ENCODE measurements at places on chromosomes 5 and 9.

GRCh38 chr5:72602696-72603685 is 95.8 kb upstream of the ZNF366 start:
- no peak for DNase-seq

DNA sequence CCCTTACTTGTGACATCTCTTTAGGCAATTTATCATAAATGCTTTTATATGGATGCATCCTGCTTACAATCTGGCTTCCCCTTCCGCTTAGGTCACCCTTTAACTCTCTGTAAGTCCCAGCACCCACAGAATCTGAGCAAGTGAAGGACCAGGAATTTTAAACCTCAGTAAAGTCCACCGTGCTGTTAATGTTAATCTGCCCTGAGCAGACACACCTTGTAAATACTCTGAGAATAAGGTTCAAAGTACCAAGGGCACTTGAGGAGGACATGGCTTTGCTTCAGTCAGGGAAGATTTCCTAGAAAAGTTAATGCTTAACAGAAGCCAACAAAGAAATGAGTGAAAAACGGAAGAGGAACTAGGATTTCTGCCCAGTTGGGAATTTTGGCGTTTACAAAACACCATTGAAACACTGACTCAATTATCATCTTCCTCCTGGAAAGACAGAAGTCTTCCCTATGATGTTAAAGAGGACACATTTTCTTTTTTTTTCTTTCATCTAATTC is 26.4 kb upstream of the TTC39B start:
- DNase-seq, result no peak

GRCh38 chr5:111993242-111993641 is 236.2 kb upstream of the NREP start:
- no peak for DNase-seq

GRCh38 chr5:76021936-76022584 is 61.1 kb upstream of the SV2C start:
- DNase-seq, result no peak

DNA sequence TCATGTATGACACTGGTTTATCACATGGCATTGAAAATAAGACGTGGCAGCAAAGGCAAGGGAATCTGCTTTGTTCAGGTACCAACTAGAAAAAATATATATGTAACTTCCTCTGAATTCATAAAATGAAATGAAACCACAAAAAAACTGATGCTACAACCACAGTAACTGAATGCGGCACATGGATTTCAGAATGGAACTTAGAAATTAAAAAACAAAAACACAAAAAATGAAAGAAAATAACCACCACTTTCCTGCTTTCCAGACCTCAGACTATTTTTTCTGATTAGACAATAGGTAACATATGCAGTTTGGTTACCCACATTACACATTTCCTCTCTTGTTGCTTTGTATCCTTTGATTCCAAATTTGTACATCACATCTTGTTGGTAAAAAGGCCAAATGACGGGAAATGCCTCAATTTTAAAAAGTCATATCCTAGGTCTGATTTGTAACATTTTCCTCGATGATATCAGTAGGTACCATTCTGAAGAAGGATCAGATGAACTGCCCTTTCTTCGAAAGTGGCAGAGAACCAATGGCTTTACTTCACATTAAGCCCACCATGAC is 18.1 kb upstream of the PDCL start:
- DNase-seq, result no peak

DNA sequence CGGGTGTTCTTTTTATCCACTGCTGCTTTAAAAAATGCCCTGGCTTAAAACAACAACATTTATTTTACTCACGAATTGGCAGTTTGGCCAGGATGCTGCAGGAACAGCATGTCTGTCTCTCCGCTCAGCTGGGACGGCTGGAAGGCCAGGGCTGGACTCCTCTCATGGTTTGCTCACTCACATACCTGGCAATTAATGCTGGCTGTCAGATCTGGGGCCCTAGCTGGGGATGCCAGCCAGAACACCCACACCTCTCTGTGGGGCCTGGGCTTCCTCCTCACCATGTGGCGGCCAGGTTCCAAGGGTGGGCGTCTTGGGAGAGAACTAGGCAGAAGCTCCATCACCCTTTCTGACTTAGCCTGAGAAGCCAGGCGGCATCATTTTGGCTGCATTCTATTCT is 189.1 kb upstream of the IL12B start:
- no peak for DNase-seq

- no peak for DNase-seq
Observed at GRCh38 chr9:81634915-81635516, 54.3 kb downstream of the TLE1 start.

DNA sequence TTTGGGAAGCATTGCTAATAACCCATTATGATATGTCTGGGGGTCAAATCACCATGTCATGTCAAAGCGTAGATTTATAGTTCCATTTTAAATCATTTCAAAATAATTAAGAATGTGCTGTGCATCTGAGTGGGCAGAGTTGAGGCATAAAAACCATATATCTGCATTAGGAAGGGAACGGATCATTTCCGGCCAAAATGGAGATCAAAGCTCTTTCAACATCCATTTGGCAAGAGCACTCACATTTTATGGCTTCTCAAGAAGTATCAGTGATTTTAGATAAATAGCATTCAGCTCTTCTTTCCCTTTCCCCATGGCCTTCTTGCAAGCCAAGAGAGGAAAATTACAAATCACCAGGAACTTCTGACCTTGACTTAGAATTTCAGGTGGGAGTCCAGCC is 89.9 kb downstream of the HSPA4 start:
- no peak for DNase-seq

DNA sequence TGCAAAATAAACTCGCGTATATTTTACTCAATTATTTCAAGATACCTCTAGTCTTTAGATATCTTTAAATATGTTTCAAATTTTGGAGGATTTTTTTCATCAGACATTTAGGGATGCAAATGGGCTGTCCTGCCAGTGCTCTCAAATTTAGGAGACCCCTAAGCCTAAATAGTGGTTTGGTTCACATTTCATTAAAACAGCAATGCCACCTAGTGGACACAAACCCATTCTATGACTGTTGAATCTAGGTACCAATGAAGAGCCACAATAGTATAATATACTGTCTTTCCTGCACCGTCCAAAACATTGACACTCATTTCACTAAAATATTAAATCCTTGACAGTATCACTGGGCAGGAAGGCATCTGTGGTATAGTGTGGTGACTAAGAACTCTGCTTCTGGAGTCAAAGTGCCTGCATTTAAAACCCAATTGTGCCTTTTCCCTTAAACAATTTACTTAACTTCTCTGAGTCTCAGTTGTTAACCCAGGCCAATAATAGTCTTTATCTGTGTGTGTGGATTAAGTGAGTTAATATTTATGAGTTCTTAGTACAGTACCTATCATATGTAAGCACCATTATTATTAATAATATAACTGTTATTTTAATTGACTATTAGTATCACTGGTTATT is 148.0 kb downstream of the RORB start:
- DNase-seq, result no peak

DNA sequence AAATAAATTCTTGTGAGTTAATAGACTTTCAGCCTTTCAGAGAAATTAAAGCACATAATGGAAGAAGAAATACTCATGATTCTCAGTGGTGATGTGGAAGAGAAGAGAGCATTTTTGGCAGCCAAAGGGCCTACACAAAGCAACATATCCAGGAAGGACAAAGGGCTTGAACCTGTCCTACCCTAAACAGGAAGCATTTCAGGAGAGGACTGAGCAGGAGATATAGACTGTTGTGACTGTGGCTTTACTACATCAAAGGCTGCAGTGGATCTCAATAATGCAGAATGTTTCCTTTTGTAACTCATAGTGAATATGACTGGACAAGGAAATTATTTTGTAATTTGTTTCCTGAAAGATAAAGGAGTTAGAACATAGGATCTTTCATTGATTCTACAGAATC is 1.3 kb upstream of the PARP8 start:
- peak; percentile 57 for DNase-seq

- DNase-seq, result no peak
Observed at GRCh38 chr5:128357226-128357625, 180.8 kb downstream of the FBN2 start.

- DNase-seq, result no peak
Observed at GRCh38 chr5:8839361-8840055, 706.4 kb downstream of the SEMA5A start.

DNA sequence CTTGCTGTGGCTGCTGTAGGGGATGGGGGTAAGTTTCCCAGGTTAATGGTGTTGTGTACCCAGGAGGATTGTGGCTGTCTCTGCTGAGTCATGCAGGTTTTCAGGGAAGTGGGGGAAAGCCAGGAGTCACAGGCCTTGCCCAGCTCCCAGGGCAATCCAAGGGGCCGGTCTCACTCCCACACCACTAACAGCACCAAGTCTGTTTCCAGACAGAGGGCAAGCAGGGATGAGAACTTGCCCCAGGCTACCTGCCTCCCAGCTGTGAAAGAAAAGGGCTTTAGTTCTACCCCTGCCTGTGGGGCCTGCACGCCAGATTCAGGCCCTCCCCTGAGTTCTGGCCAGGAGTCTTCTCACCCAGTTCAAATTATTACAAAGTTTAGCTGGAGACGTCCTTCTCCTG is 579.8 kb upstream of the ST8SIA4 start:
- no peak for DNase-seq

DNA sequence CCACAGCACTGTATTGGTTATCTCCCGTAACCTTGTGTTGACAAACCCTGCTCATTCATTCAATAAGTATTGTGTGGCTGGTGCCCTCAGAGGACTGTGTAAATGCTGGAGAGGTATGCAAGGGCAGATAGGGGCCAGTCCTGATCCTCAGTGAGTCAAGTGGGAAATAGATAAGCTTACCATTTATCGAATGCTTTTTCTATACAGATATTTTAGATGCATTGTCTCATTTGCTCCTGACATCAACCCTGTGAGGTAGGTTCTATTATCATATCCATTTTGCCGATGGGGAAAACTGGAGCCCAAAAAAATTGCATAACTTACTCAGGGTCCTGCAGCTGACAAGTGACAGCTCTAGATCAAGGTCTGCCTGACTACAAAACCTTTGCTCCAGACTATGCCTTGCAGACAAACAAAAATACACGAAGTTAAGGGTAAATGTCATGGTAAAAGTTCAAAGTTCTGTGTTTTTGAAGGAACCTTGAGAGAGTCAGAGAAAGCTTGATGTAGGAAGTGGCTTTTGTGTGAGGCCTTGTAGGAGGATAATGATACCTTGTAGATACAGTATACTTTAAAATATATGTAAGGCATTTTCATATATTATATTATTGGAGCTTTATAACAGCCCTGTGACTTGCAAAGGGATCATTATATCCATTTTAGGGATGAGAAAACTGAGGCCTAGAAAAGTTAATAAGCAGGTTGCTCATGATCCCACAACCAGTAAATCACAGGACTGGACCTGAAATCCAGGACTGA is 22.7 kb downstream of the CYFIP2 start:
- DNase-seq, result no peak

GRCh38 chr5:143685246-143685815 is 126.6 kb upstream of the HMHB1 start:
- no peak for DNase-seq

DNA sequence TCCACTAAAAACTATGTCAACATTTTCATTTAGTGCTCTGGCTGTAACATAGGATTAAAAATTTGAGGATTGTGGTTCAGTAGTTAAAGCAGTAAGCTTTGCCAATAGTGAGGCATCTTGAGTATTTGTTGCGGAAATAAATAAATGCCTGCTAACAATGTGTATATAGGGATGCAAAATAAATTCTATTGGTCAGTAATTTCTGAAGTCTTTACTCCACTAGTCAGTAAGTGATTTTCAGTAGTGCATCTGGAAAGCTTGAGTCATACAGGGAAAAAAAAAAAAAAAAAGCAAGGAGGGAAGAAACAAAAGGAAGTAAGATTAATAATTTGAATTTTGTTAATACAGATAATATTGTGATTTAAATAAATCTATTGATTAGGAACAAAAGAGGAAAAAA is 21.0 kb downstream of the NIPBL start:
- no peak for DNase-seq

DNA sequence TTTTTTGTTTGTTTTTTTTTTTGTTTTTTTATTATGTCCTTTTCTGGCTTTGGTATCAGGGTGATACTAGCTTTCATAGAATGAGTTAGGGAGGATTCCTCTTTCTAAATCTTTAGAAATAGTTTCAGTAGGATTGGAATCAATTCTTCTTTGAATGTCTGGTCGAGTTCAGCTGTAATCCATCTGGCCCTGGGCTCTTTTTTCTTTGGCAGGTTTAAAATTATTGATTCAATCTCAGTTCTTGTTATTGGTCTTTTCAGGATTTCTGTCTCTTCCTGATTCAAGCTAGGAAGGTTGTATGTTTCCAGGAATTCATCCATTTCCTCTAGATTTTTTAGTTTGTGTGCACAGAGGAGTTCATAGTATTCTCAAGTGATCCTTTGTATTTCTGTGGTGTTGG is 34.9 kb downstream of the IQGAP2 start:
- no peak for DNase-seq

DNA sequence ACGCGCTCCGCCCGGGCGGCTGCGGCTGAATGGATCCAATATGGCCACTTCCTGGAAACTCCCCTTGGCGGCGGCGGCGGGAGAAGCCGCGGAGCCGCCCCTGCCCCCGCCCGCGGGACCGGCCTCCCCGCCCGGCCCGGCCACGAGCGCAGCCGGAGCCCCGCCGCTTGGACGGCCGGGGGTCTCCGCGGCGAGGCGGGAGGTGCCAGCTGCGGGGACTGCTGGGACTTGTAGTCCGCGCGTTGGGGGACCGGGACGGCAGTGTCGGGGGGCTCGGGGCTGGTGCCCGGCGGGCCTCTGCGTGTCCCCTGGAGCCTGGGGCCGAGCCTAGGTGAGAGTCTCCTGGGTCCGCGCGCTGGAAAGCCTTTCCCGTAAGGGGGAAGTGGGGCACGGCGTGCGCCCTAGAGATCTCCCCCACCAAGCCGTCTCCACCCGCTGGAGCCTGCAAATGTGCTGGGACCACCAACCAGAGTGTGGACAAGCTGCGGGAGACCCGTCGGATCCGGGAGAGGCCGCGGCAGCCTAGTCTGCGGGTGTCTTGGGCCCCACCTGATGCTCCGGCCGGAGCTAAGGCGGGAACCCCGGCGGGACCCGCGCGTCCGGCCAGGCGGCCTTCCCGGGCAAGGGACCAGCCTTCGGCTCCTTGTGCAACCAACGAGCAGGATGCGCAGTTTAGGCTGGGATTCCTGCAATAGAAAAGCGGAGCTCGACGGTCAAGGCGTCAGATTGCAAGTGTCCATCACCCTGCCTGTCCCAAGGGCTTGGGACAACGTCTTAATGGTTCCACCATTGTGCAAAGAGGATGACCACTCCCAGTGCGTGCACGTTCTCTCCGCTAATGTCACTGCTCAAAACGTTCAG is at the start of gene SEPTIN8:
Gene SEPTIN8, minus strand, starts transcription at position 31 of the 861 bp plus-strand sequence. CDS start 102 bp downstream, outside the sequence.
- DNase-seq, result peak; percentile 88

GRCh38 chr5:14157493-14157782 is 14.3 kb downstream of the TRIO start:
- no peak for DNase-seq

DNA sequence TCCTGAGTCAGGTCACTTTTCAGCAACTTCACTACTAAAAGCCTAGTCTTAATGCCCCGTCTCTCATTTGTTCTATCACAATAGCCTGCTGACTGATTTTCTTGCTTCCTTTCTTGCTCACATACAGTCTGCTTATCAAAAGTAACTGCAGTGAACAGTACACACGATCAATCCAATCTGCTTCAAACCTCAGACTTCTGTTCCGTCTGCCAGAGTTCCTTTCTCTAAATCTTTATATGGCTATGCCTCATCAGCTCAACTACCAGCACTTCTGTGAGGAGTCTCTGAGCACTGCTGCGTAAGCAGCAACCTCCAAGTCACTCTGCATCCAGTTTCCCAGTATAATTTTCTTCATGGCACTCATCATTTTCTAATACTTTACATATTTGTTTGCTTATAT is 34.8 kb upstream of the PUM3 start:
- DNase-seq, result no peak

GRCh38 chr5:178083922-178084321 is 29.4 kb upstream of the N4BP3 start:
- no peak for DNase-seq

GRCh38 chr5:6202968-6203365 is 175.4 kb downstream of the MED10 start:
- no peak for DNase-seq
